ENCODE measurements at places on chromosomes 7 and 10.
A peak's percentile ranks its signal among the peaks of the same experiment; 100 is the strongest.

DNA sequence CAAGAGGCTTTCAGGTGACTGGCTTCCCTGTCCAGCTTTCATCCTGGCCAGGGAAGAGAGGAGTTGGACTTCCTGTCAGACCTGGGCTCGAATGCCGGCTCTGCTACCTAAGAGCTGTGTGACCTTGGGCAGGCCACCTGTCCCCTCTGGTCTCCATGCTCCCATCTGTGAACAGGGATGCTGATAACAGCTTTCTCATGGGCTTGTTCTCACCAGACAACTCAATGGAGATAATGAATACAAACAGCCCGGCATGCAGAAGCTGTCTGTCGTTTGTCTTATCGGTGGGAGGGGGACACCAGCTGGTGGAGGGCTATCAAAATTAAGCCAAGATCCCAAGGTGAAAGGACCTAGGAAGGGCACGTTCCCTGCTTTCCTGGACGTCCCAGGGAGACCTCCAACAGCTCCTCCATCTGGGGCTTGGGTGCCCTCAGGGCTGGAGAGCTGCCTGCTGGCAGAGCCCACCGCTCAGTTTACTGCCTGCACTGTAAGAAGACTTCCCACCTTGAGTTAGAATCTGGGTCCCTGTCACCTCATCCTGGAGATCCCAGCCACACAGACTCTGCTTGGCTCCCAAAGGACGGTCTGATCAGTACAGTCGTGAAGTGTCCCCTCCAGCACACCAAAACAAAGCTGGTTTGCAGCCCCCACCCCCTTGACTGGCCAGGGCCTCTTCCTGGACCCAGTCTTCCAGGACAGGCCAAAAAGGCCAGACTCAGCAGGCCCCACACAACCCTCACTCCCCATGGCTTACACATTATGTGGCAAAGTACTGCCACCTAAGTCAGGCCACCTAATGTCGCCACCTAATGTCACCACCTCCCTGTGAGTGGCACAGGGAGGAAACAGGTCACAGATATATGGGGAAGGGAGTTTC lies 40.9 kb downstream of the PPIF start:
- peak; percentile 44 for DNase-seq

GRCh38 chr10:121158988-121159579 lies 307.9 kb downstream of the WDR11 start:
- no peak for DNase-seq

DNA sequence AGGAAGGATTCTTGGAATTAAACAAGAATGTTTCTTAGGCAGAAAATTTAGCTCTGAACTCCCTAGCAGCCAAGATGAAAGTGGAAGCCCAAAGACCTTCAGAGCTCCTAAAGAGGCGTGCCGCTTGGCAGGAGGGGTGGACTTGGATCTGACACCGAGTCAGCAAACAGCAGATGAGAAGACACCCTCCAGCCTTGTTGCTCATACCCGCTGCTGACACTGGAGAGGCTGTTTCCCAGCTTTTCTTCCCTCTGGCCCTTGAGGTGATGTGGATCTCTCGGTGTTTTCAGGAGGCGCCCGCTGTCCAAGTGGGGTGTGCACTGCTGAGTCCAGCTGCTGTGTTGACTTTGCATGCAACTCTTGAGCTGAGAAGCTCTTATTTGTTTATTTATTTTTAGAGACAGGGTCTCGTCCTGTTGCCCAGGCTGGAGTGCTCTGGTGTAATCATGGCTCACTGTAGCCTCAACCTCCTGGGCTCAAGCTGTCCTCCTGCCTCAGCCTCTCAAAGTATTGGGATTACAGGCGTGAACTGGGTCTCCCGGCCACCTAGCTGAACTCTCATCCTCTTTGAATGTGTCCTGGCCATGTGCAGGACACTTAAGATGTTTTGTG lies 21.5 kb downstream of the SLC18A2 start:
- DNase-seq = no peak

DNA sequence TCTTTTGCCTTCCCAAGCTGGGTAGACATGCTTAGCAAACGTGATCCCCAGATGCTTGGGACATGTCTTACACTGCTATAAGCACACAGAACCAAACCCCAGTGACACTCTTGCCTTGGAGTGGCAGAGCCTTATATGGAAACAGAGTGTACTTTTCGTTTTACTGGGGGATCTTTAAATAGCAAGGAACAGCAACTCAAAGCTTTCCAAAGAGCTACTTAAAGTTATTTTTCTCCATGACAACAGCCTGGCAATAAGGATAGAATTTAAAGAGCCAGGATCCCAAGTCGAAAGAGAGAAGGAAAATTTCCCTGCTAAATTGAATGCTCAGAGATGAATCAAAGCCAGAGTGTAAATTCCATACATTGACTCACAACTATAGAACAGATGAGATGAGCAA lies 67.8 kb downstream of the ZNF365 start:
- DNase-seq = no peak

DNA sequence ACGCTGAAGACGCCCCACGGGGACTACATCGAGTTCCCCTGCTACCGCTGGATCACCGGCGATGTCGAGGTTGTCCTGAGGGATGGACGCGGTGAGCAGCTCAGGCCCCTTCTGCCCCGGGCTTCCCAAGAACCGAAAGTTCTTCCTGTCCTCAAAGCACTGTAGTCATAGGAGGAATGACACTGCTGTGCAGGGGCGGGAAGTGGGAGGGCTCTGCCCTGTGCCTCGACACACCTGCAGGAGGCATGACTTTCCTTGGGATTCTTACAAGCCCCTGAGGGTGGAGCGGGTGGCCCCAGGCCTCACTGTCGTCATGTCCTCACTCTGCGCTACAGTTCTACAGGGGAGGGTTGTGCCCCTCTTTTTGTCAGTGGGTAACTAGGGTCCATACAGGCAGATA lies 8.6 kb downstream of the ALOX5 start:
- DNase-seq = no peak

- no peak for DNase-seq
Observed at GRCh38 chr7:158955146-158955870, 99.0 kb downstream of the DYNC2I1 start.

DNA sequence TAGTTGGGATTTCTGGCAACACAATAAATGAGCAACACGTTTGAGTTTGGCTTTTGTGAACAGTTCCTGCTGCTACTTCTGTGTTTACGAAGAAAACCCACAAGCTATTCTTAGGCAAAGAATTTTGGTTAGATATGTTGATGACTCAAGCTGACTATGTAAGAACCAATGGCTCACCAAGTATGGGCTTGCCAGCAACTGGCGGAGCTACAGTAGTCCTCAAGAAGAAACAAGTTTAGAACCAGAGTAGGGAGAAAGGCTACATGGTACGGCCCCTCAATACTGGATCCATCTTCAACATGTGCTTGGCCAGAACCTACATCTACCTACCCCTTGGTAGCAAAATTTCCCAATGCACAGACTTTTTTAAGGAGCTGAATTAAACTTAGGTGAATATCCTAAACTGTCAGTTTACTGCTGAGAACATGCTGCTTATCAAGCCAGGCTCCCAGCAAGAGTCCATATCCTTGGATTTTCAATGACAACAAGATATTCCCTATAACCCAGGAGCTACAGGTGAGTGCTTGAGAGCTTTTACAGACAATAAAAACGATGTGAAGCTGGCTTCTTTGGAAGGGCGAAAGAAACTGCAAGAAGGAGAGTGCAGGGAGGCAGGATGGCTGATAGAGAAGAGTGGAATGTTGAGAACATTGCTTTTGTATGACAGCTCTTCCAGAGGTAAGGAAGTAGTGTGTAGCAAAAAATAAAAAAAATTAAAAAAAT lies 74.3 kb upstream of the ASAH2 start:
- DNase-seq = no peak

DNA sequence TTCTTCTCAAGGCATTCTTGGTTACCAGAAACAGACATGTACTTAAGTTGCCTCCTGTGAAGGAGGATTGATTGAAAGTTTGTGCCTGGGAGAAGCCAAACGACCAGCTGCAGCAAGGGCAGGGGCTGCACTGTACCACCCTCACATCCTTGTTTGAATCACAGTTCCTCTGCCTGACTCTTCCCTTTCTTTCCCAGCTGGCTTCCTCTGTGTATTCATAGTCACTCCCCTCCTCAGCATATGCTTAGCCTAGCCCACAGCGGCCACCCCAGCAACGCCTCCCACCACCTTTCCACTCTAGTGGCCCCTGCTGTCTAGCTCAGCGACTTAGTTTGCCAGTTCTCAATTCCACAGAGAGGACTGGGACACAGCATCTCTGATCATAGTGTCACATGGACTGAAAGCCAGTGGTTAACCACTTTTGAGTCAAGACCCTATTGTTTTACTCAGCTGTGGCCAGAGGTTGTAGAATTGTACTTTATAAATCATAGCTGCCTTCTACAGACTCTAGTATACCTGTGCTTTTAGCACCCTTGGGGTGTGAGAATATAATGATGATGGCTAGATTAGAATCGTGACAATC lies 643.0 kb downstream of the SUGCT start:
- no peak for DNase-seq

- no peak for DNase-seq
Observed at GRCh38 chr10:76882245-76882644, 755.4 kb downstream of the KCNMA1 start.

DNA sequence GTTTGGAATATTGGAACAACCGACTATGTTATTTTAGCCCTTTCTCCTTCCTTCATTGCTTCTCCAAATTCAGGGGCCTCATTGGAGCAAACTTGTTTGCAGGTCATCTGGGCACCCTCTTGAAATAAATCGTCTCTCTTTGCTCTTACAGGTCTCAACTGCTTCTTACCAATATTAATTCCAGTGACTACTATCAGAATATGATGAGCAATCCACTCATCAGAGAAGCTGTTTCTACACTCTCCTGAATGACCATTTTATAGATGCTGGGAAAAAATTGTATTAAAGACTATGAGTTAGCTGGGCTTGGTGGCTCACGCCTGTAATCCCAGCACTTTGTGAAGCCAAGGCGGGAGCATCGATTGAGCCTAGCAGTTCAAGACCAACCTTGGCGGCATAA lies 12.5 kb upstream of the HNRNPF start:
- DNase-seq = no peak

DNA sequence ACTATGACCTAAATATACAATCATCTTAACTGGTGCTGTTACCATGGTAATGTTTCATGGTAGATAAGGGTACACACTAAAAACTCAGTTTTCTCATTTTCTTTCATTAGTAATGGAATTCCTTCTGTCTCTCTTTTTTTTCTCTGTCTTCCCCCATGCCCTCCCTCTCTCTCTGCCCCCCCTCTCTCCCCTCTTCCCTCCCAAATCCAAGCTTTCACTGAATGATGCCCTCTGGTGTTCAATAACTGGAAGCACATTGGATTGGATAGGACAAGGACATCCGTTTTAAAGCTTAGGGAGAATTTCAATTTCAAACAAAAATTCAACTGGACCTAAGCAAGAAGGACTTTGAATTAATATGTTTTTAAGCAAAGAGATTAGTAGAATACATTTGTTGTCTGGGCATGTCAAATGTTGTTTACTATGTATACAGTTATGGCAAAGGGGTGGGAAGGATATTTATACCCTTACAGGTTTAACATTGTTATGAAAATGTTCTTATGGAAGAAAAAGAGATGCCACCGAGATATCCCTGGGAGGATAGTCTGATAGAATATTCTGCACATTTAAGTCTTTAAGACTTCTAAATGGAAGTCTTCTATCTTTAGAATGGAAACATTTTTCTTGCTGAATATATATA lies 6.1 kb downstream of the CHRM2 start:
- no peak for DNase-seq

GRCh38 chr7:102842284-102842683 lies 70.5 kb upstream of the LRRC17 start:
- no peak for DNase-seq

GRCh38 chr7:13656330-13656729 lies 333.1 kb downstream of the ETV1 start:
- DNase-seq = no peak

DNA sequence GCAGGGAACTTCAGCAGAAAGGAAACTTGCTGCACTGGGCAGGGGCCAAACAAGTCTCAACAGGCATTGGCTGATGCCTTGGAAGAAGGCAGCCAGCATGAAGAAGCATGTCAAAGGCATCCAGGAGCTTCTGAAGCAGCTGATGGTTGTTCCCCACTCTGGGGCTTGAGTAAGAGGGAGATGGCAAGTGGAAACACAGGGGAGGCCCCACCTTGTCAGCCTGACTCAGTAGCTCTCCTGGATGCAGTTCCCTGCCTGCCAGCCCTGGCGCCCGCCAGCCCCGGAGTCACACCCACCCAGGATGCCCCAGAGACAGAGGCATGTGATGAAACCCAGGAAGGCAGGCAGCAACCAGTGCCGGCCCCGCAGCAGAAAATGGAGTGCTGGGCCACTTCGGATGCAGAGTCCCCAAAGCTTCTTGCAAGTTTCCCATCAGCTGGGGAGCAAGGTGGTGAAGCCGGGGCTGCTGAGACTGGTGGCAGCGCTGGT lies 96.5 kb downstream of the TACC2 start:
- DNase-seq = no peak

- DNase-seq = no peak
Observed at GRCh38 chr10:52741851-52742250, 30.7 kb downstream of the MBL2 start.

DNA sequence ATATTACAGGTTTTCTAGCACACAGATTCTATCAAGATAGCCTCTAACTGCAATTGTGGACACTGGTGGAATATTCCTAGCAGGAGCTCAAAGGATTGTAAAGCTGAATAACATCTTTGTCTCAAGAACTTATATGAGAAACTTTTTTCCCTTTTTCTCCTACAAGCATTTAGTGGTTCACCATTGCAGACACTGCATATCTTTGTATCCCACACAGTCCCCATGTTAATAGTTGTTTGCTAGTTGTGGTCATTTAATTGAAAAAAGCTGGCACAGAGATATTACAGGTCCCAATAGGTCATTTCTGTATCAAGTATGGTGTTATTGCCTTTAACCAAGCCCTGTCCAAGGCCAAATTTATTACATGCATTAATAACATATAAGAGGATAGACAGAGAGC lies 226.2 kb upstream of the TCF7L2 start:
- no peak for DNase-seq

- DNase-seq = no peak
Observed at GRCh38 chr7:117011419-117012260, 58.3 kb downstream of the ST7 start.

DNA sequence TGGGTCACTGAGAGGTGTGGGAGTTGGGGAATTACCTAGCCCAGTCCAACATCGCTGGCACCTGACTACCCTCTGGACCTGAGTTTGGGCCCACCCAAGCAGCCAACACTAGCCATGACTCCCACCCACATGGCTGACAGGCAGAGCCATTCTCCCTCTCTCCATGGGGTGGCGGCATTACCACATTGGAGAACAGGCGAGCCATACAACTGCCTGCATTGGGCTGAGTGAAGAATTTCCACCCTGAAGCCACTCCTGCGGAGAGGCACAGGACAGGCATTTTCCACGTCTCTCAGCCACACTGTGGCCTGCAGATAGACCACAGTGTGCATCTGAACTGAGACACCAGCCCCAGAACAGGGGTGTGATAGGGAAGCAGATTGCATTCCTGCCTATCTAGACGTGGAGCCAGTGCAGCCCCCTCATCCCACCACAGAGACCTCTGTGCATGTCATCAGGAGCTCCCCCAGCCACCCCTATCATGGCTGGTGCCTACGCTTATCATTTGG lies 58.2 kb upstream of the ANTXRL start:
- peak; percentile 86 for DNase-seq

DNA sequence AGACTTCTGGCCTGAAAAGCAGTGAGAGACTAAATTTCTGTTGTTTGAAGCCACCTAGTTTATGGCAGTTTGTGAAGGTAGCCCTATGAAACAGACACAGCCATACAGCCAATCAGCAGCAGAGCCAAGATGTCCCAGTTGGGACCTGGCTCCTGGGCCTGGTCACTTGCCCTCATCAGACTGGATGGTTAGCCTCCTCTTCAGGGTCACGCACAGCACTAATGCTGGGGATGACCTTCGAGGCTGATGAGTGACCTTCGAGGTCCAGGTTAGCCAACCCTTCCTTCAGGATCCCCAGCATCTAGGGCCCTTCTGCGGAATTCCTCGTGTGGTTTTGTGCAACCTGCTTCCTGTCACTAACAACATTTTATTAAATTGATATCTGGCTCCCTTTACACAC lies 229.7 kb downstream of the FANK1 start:
- DNase-seq = no peak
